Suprapubic skin (tissue), 4 donors: ENCODE measurements at places on chromosomes 3 and 15. TPM values are rescaled to one million over a fixed set of nuclear protein-coding genes. Genes with fewer than 3 reads are reported as not detected.
A peak's percentile ranks its signal among the peaks of the same experiment; 100 is the strongest.

DNA sequence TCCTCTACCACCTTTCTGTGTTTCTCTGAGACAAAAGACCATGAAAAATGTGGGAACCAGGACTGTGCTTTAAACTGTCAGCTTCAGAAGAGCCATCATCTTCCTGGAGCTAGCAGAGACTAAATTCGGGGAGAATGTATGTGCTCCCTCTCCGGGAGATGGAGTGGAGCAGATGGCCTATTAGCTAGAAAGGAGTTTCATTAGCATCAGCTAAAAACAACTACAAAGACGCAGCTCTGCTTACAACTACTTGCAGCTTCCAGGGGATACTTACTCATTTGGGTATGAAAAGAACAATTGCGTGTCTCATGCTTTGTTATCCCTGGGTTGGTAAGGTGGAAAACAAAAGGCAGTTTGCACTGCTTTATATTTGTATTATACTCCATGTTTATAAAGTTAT is 159.6 kb downstream of the MFSD1 start:
- DNase-seq = no peak
- no peak overlapping the region for H3K27ac ChIP-seq
- H3K4me3 ChIP-seq = no peak overlapping the region
- H3K27me3 ChIP-seq = no peaks in the 10 kb centered on the region
- H3K4me1 ChIP-seq = no peaks in the 10 kb centered on the region
- no peaks in the 10 kb centered on the region for H3K36me3 ChIP-seq

DNA sequence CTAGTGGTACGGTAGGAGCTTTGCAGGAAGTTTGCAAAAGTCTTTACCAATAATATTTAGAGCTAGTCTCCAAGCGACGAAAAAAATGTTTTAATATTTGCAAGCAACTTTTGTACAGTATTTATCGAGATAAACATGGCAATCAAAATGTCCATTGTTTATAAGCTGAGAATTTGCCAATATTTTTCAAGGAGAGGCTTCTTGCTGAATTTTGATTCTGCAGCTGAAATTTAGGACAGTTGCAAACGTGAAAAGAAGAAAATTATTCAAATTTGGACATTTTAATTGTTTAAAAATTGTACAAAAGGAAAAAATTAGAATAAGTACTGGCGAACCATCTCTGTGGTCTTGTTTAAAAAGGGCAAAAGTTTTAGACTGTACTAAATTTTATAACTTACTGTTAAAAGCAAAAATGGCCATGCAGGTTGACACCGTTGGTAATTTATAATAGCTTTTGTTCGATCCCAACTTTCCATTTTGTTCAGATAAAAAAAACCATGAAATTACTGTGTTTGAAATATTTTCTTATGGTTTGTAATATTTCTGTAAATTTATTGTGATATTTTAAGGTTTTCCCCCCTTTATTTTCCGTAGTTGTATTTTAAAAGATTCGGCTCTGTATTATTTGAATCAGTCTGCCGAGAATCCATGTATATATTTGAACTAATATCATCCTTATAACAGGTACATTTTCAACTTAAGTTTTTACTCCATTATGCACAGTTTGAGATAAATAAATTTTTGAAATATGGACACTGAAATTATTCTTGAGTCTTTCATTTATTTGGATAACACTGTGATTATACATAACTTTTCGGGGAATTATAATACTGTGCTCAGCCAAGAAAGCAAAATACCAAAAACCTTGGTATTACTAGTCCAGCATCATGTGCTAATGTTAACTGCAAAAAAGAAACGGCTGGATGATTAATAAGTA is 2.2 kb downstream of the SOX2 start:
- DNase-seq = no peak
- no peak overlapping the region for H3K27ac ChIP-seq
- H3K4me1 ChIP-seq = peaks cover 40% of the 10 kb centered on the region
- no peaks in the 10 kb centered on the region for H3K36me3 ChIP-seq

WNT5A gene
- 8.9 TPM for total RNA-seq

GRCh38 chr3:48999085-48999858 is 7.9 kb upstream of the WDR6 start:
- no peak for DNase-seq
- no peak overlapping the region for H3K27ac ChIP-seq
- no peaks in the 10 kb centered on the region for H3K4me1 ChIP-seq
- no peak overlapping the region for H3K4me3 ChIP-seq
- no peaks in the 10 kb centered on the region for H3K27me3 ChIP-seq

DNA sequence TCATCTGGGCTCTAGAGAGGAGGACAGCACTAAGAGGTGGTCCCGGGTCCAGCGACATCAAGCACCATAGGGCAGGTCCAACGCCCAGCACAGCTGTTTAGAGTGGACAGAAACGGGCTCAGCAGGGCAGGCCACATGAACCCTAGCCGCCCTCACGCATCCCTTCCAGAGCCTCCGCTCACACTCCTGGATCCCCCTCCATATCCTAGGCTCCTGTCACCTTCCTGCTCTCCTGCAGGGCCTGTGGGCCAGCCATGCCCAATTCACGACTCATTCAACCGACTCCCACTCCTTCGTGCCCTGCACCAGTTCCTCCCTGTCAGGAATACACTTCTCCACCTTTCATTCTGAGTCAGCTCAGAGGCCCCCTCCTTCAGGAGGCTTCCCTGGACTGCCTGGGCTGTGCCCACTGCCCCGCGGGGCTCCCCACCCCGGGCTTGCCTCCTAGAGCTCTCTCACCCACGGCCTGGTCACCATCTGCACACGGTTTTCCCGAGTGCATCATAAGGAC is 90.2 kb downstream of the LINGO1 start:
- no peaks in the 10 kb centered on the region for H3K36me3 ChIP-seq
- no peak for DNase-seq
- peaks cover 48% of the 10 kb centered on the region for H3K4me1 ChIP-seq
- H3K27me3 ChIP-seq = no peaks in the 10 kb centered on the region
- H3K27ac ChIP-seq = no peak overlapping the region

ZPLD1 gene
- total RNA-seq = not detected

PROK2 gene
- not detected for total RNA-seq

- DNase-seq = no peak
- no peak overlapping the region for H3K27ac ChIP-seq
- H3K4me1 ChIP-seq = peaks cover 13% of the 10 kb centered on the region
- no peaks in the 10 kb centered on the region for H3K36me3 ChIP-seq
- peaks cover 3% of the 10 kb centered on the region for H3K27me3 ChIP-seq
Measured at GRCh38 chr3:169453256-169454059, 210.1 kb downstream of the MECOM start.

GRCh38 chr15:91072161-91072560 is 27.9 kb upstream of the SV2B start:
- peaks cover 17% of the 10 kb centered on the region for H3K27me3 ChIP-seq
- no peaks in the 10 kb centered on the region for H3K36me3 ChIP-seq
- no peak for DNase-seq
- H3K4me1 ChIP-seq = no peaks in the 10 kb centered on the region
- no peak overlapping the region for H3K4me3 ChIP-seq

SLC28A1 gene
- not detected for total RNA-seq

GRCh38 chr3:14403619-14404155 is 1.3 kb downstream of the SLC6A6 start:
- no peaks in the 10 kb centered on the region for H3K36me3 ChIP-seq
- H3K27me3 ChIP-seq = no peaks in the 10 kb centered on the region
- H3K4me3 ChIP-seq = peak overlapping the region; percentile 69
- peaks cover 45% of the 10 kb centered on the region for H3K4me1 ChIP-seq
- peak overlapping the region; percentile 90 for H3K27ac ChIP-seq

- H3K4me1 ChIP-seq = peaks cover 26% of the 10 kb centered on the region
- H3K4me3 ChIP-seq = no peak overlapping the region
- H3K27ac ChIP-seq = no peak overlapping the region
- no peaks in the 10 kb centered on the region for H3K27me3 ChIP-seq
- no peak for DNase-seq
Measured at GRCh38 chr15:99951511-99951910, 218.3 kb upstream of the LYSMD4 start.

RPUSD2 gene
- total RNA-seq = 13.5 TPM

SLC4A7 gene
- 17.5 TPM for total RNA-seq

P2RY12 gene
- total RNA-seq = not detected

GRCh38 chr3:176302271-176302670 is 895.0 kb downstream of the TBL1XR1 start:
- H3K36me3 ChIP-seq = no peaks in the 10 kb centered on the region
- DNase-seq = no peak
- H3K27me3 ChIP-seq = no peaks in the 10 kb centered on the region
- no peak overlapping the region for H3K27ac ChIP-seq
- no peaks in the 10 kb centered on the region for H3K4me1 ChIP-seq

DNA sequence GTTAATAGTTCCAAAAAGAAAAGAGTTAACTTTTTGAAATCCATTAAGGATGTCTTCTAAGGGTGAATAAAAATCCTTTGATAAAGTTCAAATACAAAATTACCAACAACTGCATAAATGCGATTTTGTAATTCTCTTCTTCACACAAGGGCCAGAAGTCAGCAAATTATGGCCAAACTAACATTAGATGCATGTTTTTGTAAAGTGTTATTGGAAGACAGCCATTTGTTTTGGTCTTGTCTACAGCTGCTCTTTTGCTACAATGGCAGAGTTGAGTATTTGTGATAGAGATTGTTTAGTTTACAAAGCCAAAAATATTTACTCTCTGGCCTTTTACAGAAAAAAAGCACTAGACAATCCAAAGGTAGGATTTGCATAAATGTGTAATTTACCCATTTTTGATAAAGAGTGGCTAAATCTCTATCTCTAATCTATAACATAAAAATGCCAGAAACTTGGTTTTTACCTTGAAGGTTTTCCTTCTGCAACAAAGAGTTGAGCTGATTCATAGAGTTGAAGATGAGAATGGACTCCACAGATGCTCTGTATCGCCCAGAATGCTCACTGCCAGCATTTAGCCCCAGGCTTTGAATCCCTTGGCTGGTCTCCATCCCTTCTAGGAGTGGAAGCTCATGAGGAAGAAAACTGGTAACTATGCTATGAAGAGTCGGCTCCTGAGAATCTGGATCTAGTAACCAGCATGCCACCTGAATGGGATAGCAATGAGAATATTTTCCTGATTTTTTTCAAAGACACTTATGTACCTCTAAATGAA is 64.5 kb downstream of the POLQ start:
- no peaks in the 10 kb centered on the region for H3K4me1 ChIP-seq
- H3K36me3 ChIP-seq = no peaks in the 10 kb centered on the region
- no peak for DNase-seq
- H3K4me3 ChIP-seq = no peak overlapping the region
- no peak overlapping the region for H3K27ac ChIP-seq

DNA sequence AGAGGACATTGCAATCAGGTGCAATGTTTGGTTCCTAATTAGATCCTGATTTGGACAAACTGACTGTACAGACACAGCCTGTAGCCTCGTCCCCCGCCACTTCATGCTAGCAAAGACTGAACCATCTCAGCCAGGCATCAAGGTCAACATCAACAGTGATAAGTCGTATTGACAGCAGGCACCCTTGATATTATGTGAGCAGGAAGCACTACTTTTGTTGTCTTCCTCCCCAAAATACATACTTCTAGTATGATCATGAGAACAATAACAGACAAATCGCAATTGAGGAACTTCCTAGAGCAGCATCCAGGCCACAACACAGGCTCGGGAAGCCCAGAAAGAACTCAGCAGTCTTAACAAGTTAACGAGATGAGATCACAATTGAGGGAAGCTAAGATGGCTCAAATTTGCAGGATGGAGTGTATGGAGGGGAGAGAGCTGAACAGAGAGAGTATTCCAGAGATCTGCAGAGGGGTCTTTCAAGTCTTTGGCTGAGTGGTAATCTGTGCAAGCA is 20.4 kb downstream of the TGM5 start:
- no peak for DNase-seq
- H3K27ac ChIP-seq = no peak overlapping the region
- H3K36me3 ChIP-seq = no peaks in the 10 kb centered on the region
- H3K4me3 ChIP-seq = no peak overlapping the region
- peaks cover 19% of the 10 kb centered on the region for H3K4me1 ChIP-seq

DNA sequence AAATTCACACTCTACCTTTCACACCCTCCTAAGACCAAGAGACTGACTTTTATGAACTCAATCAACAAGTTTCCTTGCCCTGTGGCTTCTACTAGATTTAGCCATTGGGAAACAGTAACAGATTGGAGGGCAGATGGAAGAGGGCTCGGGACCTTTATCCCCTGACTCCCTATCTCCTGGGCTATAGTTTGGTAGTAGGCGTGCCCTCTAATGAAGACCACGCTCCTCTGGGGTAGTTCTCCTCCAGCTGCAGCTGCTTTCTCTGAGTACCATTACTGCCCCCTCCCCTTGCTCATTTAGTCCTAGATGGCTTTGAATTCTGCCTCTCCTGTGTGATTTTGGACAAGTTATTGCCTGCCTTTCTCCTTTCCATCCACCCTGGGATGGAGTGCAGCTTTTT is 33.3 kb downstream of the FMN1 start:
- H3K36me3 ChIP-seq = no peaks in the 10 kb centered on the region
- H3K4me1 ChIP-seq = peaks cover 5% of the 10 kb centered on the region
- no peak for DNase-seq
- no peaks in the 10 kb centered on the region for H3K27me3 ChIP-seq

ACP3 gene
- 54.6 TPM for total RNA-seq

DNA sequence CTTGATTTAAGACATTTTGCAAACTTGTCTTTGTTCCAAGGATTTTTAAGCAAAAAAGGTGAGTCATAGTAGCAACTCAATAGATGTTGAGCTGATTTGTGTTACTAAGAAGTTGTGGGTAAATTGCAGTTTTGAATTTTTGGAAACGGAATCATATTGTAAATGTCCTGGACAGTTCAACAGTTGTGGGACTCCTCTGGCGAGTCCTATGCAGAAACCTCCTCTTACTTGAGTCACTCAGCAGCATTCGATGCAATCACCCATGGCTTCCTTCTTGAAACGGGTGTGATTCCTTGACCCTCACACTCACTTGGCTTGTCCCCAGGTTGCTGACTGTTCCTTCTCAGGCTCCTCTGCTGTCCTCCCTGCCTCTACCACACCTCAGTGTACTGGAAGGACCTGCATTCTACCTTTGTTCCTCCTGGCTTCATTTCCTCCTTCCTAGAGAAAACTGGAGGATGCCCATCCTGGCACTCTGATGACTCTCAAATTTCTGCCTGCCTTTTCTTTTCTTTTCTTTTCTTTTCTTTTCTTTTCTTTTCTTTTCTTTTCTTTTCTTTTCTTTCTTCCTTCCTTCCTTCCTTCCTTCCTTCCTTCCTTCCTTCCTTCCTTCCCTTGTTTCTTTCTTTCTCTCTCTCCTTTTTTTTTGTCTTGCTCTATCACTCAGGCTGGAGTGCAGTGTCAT is 52.8 kb upstream of the DGKG start:
- no peaks in the 10 kb centered on the region for H3K36me3 ChIP-seq
- no peak overlapping the region for H3K27ac ChIP-seq
- peaks cover 24% of the 10 kb centered on the region for H3K4me1 ChIP-seq
- DNase-seq = no peak
- peaks cover 4% of the 10 kb centered on the region for H3K27me3 ChIP-seq
- H3K4me3 ChIP-seq = no peak overlapping the region
